LHCN-M2 (cell line): ENCODE measurements at places on chromosomes 16 and 17. TPM values are rescaled to one million over a fixed set of nuclear protein-coding genes. Genes with fewer than 3 reads are reported as not detected.
A peak's percentile ranks its signal among the peaks of the same experiment; 100 is the strongest.

- no peak for DNase-seq
Measured at GRCh38 chr16:77816293-77816692, 27.9 kb downstream of the VAT1L start.

GRCh38 chr16:74249254-74249653, 47.4 kb upstream of the PSMD7 start:
- no peak for DNase-seq

DNA sequence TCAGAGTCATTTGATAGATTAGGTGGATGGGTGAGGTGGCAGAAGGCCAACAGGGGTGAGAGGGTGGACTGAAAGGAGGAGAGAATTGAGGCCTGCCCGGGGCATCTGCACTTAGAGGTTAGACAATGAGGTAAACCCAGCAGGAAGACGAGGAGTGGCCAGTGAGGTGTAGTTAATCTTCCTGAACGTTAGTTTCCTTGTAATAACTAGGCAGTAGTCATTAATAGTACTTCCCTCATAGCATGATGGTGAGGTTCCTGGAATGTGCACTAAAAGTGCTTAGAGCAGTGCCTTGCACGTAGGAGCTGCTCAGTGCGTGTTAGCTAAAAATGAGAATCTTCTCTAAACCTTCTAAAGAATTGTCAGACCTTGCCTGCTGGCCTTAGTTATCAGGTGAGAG, 13.5 kb upstream of the KSR1 start:
- no peak for DNase-seq

DNA sequence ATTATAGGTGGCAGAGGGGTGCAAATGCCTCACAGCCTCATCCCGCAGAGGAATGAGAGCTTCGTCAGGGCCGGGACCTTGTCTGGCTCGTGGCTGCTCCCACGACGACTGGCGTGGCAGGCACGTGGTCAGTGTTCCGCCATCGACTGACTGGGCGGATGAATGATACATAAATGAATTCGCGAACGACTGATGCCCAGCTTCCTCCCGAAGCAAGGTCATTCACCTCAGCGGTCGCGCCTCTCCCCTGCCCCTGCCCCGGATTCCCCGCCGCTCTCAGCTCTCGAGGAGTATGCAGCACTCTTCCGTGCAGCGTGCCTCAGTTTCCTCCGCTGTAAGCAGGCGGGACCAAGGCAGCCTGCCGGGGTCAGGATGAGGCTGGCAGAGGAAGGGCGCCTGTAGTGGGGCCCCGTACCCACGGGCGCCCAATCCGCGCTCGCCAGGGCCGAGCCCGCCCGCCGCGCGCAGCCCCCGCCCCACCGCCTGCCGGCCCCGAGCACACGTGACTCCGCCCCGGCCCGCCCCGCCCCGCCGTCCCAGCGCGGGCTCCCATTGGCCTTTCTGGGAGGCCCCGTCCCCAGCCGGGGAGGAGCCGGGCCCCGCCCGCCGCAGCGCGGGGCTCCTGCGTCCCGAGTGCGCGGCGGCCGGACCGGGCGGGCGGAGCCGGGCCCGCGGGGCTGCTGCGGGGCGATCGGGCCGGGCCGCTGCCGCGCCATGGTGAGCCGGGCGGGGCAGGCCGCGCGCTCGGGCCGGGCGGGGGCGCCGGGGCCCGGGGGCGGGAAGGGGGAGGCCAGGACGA, at the start of gene SNN:
Gene SNN (plus strand): TSS at position 632 of the 799 bp plus-strand sequence. CDS start 7,605 bp downstream, outside the sequence.
- DNase-seq = peak; percentile 76

GRCh38 chr17:5975661-5976060, 94.5 kb upstream of the WSCD1 start:
- DNase-seq = no peak

DNA sequence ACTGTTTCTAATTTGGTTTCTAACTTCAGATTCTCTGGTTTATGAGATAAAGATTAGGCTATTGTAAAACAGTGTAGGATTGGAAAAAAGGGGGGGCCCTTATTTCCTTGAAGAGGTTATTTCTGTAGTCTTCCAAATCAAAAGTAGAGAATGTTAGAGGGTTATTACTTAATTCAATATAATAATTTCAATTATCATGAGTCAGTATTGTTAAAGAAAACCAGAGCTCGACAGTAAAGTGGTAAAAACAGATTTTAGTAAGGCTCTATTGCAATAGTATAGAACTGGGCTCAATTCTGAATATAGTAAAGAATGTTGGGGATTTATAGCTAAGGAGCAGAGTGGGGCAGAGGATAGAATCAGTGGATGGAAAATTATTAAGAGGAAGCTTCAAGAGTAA, 140.0 kb downstream of the TANC2 start:
- DNase-seq = no peak

GRCh38 chr16:72469932-72470331, 298.0 kb upstream of the PMFBP1 start:
- no peak for DNase-seq

- no peak for DNase-seq
Measured at GRCh38 chr16:7910116-7910515, 577.5 kb downstream of the RBFOX1 start.

GRCh38 chr17:62995377-62995885, 29.4 kb downstream of the TANC2 start:
- DNase-seq = peak; percentile 52

DNA sequence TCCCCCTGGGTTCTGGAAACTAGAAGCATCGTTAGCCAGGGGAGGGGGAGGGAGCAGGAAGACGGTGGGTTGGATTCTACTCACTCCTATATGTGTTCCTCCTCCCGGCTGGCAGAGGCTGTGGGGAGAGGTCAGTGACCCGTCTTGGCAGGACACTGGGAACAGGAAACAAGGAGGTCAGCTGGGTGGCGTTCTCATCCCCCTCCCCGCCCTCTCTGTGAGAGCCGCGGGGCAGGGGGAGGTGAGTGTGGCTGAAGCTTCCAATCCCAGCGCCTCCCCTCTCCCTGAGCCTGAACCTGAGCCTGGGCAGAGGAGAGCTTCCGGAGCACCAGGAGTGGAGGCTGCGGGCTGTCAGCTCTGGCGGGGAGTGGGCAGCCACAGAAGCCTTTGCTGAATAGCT, 12.5 kb downstream of the GPRC5C start:
- DNase-seq = no peak

- DNase-seq = peak; percentile 99
Measured at GRCh38 chr16:64440421-64440831, 681.4 kb downstream of the CDH11 start.

- DNase-seq = peak; percentile 41
Measured at GRCh38 chr16:2468725-2469398, 2.2 kb upstream of the NTN3 start.

GRCh38 chr17:43757171-43757660, 1.4 kb downstream of the SOST start:
- DNase-seq = no peak

GRCh38 chr16:81779536-81780320, 637 bp downstream of the PLCG2 start:
- DNase-seq = no peak

GRCh38 chr17:57808882-57809281, 41.0 kb downstream of the MRPS23 start:
- no peak for DNase-seq

- no peak for DNase-seq
Measured at GRCh38 chr16:23827057-23827456, 8.7 kb upstream of the PRKCB start.

DNA sequence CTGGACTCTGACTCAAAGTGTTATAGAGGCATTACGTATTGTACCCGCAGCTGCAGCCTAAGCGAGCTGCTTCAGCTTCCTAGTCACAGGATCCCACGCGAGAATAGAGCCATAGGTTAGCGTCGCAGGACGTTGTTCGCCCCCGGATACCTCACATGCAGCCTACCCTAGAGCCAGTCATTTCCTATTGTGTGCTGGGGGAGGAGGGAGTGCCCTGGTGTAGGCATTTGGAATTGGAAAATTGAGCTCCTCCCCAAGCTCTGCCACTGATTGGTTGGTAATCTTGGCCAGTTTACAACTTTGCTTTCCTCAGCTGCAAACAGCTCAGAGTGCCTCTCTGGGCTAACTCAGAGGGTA, 530 bp downstream of the NAA60 start:
- DNase-seq = peak; percentile 64

- no peak for DNase-seq
Measured at GRCh38 chr17:22717211-22717610, 1024.9 kb downstream of the KCNJ18 start.

DNA sequence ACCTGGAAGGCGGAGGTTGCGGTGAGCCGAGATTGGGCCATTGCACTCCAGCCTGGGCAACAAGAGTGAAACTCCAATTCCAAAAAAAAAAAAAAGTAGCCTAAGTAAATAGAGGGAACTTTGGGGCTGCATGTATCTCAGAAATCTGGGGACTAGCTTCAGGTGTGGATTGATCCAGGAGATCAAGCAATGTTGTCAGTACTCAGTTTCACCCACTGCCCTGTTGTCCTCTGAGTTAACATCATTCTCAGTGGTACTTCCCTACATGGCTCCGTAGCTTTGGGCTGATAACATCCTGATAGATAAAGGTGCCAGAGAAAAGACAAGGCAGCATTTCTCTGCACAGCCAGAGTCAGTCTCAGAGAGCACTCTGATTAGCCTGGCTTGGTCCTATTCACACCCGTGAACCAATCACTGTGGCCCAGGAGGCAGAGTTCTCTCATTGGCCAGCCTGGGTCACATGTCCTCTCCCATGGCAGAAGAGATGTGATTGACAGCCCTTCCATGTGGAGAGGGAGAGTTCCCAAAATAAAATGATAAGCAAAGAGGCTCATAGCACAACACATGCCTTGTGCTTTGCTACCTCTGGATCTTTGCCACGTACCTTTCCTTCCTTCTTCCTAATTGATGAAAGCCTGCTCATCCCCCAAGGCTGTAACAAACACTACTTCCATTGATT, 99.6 kb downstream of the ABCC1 start:
- no peak for DNase-seq

GRCh38 chr16:29757950-29758466, 12.2 kb upstream of the C16orf54 start:
- DNase-seq = no peak

DNA sequence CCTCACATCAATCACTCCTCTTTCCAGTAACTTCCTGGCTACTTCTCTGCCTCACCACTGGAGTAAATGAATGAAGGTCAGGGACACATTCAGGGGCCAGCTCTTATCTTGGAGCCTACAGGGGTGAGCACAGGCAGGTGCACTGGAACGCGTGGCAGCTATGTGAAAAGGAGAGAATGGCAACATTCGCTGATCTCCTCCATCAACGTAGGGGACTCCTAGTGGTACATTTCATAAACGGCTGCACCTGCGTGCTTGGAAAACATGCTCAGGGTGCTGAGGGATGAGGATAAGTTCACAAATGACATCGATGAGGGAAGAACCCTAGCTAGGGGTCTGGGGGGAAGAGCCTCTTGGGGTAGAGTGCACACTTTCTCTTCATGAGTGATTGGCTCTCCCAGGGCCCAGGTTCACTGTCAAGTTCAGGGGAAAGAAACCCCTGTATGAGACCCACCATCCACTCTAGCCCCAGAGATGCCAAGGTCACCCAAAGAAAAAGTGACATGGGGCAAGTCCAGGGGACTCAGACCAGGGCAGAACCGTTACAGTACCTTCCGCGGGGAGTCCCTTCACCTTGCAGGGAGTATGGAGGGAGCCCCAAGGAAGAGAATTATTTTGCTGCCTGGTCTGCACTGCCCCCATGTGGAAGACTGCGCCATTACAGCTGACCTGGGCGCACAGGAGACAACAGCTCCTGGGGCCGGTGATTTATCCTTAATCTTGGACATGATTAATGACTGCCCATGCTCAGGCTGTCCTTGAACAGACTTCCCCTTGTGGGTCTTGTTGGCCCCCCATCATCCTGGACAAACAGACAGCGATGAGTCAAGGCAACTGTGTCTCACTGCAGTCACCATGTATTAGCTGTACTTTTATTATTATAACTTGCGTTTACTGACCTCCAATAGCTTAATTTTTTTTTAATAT, 30.1 kb downstream of the VAC14 start:
- peak; percentile 63 for DNase-seq

DNA sequence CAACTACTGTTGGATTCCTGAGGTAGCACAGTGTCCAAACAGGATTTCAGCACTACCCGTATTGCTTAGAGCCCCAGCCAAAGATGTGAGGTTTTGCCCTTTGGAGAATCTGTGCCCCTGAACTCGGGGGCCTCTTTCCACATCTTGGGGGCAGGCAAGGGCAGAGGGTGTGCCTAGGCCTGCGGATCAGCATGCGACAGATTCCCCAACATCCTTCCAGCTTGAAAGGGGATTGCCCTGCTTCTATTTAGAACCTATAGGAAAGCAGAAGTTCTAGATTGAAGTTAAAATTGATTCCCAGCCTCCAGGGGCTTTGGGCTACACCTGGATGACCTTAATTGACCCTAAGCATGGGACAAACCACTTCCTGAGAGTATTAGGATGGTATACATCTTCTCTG, 19.6 kb downstream of the NOD2 start:
- no peak for DNase-seq

DNA sequence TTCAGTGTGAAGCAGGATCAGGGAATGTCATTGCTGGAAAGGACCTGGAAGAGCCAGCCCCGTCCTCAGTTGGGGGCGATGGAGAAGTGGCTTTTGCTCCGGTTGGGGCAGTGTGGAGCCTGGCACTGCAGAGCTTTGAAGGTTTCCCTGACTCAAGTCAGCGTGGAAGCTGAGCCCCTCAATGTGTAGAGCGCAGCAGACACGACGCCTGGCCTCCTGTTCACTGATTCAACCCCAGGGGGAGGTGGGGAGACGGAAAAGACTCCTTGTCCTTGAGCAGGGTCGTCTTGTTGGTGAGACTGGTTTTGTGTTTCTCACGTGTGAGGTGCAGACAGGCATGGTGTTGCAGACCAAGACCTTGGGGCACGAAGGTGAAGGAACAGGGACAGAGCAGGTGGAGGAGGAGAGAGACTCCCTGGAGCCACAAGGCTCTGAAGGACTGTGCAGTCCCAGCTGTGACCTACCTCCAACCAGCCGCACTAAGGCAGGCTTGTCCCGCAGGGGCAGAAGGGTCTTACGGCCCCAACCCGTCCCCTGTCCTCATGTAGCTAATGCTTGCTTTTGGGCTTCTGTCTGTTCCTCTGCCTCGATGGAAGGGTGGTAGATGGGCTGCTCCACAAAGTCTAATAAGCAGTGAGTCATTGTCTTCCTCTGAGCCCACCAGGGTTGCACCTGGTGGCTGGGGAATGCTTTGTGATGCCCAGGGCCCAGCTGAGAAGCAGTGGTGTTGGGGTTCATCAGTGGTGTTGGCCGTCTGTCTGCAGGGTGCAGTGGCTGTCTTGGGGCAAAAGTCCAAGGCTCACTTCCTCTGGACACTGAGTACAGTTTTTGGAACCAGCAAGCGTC, 47.8 kb downstream of the MPRIP start:
- DNase-seq = no peak

C17orf50 gene
- total RNA-seq = not detected in 2 replicates

ITGA2B gene
- 0.40 TPM in 1 of 2 replicates, not detected in the other for total RNA-seq

DYNLRB2 gene
- not detected in 2 replicates for total RNA-seq

RSKR gene
- total RNA-seq = 3.5 and 6.1 TPM in 2 replicates

TPSG1 gene
- not detected in 2 replicates for total RNA-seq

NTN1 gene
- total RNA-seq = 0.17 and 0.19 TPM in 2 replicates

AIPL1 gene
- total RNA-seq = not detected in 2 replicates
